ENCODE measurements at places on chromosomes 6 and 20. TPM values are rescaled to one million over a fixed set of nuclear protein-coding genes. Genes with fewer than 3 reads are reported as not detected.

SRSF12 gene
- polyA plus RNA-seq = not detected

CRISP3 gene
- polyA plus RNA-seq = not detected

PXDC1 gene
- not detected for polyA plus RNA-seq

ABHD16B gene
- 0.65 TPM for polyA plus RNA-seq

DNA sequence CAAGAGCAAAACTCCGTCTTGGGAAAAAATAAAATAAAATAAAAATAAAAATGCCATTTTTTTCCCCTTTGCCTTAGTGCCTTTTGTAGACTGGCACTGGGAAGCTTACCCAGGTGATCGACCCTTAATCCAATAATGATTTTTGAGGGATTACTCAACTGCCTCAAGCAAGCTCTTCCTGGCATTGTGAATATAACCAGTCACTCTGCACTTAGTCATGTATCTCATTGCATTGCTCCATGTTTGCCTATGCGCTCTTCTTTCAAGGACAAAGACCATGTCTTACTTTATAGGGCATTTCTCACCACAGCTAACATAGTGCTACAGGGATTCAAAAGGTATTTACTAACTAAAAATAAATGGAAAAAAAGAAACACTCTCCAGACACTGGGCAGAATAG, 13.0 kb downstream of the GFOD1 start:
- no peaks in the 10 kb centered on the region for H3K27me3 ChIP-seq
- H3K4me1 ChIP-seq = no peaks in the 10 kb centered on the region
- H3K36me3 ChIP-seq = no peaks in the 10 kb centered on the region
- no peak overlapping the region for H3K4me3 ChIP-seq
- DNase-seq = no peak
- no peak overlapping the region for H3K27ac ChIP-seq

DNA sequence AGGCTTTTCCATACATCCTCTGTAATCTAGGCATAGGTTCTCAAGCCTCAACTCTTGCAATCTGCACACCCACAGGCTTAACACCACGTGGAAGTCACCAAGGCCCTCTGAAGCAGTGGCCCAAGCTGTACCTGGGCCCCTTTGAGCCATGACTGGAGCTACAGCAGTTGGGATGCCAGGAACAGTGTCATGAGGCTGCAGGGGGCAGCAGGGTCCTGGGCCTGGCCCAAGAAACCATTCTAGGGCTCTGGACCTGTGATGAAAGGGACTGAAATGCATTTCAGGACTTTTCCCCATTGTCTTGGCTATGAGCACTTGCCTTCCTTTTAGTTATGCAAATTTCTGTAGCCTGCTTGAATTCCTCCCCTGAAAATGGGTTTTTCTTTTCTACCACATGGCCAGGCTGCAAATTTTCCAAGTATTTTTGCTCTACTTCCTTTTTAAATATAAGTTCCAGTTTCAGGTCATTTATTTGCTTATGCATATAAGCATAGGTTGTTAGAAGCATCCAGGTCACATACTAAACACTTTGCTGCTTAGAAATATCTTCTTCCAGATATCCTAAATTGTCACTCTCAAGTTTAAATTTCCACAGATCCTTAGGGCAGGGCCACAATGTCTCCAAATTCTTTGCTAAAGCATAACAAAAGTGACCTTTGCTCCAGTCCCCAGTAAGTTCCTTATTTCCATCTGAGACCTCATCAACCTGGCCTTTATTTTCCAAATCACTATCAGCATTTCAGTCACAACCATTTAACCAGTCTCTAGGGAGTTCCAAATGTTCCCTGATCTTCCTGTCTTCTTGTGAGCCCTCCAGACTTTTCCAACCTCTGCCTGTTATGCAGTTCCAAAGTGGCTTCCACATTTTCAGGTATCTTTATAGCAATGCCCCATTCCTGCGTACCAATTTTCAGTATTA, 48.6 kb upstream of the CD2AP start:
- no peaks in the 10 kb centered on the region for H3K36me3 ChIP-seq
- DNase-seq = no peak
- H3K27ac ChIP-seq = no peak overlapping the region

DNA sequence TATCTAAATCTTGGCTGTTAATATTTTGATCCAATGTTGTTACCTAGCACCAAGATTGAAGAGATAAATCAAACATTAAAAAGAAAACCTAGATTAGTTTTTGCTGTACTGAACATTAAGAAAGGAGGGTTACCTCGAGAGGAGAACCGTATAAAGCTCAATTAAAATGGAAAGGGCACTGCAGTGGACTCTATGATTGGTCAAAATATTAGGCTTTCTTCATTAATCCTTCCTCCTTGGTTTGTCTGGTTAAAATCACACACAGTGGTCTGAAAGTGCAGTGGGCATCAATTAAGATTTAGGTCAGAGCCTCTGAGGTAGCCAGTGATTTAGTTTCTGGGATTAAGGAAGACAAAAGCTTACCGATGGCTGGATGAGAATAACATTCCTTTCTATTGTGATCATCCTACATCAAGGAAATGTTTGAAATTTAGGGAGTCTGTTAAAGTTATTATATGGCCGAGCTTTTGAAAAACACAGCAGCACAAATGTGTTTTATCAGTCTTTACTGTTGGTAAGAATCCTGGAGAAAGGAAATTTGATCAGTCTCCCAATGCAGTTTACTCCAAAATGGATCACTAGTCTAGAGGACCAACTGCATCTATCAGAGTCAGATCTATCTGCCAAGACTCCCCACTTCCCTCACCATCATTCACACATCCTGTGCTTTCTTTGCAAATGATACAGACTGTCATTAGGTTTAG, 134.6 kb upstream of the NEDD9 start:
- H3K36me3 ChIP-seq = no peaks in the 10 kb centered on the region
- no peak overlapping the region for H3K4me3 ChIP-seq
- H3K4me1 ChIP-seq = no peaks in the 10 kb centered on the region
- no peaks in the 10 kb centered on the region for H3K27me3 ChIP-seq

- no peak for DNase-seq
- H3K4me1 ChIP-seq = no peaks in the 10 kb centered on the region
- no peak overlapping the region for H3K4me3 ChIP-seq
- H3K27ac ChIP-seq = no peak overlapping the region
- H3K27me3 ChIP-seq = no peaks in the 10 kb centered on the region
Measured at GRCh38 chr6:45386501-45386900, 8.8 kb upstream of the SUPT3H start.

DNA sequence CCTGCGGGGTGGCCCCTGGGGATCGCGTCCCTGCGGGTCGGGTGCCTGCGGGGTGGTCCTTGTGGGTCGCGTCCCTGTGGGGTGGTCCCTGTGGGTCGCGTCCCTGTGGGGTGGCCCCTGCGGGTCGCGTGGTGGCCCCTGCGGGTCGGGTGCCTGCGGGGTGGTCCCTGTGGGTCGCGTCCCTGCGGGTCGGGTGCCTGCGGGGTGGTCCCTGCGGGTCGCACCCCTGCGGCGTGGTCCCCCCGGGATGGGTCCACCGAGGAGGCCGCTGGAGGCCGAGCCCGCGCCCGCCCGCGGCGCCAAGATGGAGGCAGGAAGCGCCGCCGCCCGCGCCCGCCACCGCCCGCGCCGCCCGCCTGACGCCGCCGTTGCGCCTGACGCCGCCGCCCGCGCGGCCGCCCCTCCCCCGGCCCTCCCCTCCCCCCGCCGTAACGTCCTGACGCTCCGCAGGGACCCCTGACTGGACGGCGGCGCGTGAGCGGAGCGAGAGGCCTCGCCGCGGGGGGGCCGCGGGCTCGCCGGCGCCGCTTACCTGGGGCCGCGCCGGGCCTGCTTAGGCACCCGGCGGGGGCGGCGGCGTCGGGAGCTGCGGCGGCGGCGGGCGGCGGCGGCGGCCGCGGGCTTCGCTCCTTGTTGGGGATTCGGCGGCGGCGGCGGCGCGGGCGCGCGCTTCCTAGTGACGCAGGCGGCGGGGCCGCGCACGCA, at the start of gene GMEB2:
Gene GMEB2 (minus strand): TSS at position 678 of the 705 bp plus-strand sequence. CDS start 7,704 bp downstream, outside the sequence.
- H3K4me3 ChIP-seq = peak within 1 kb of the TSS; percentile 96
- no peak for DNase-seq
- H3K27ac ChIP-seq = peak within 1 kb of the TSS; percentile 98
- H3K36me3 ChIP-seq = no peaks in the 10 kb centered on the region

Measured in naive thymus-derived CD4-positive, alpha-beta T cell (primary cell).